ENCODE measurements at places on chromosomes 16 and 17. TPM values are rescaled to one million over a fixed set of nuclear protein-coding genes. Genes with fewer than 3 reads are reported as not detected.

Gene TBC1D26
- total RNA-seq: 2.4 TPM

Gene STAT5A
- total RNA-seq: 67.2 TPM

Gene TPSD1
- total RNA-seq: not detected

Gene KRTAP2-2
- total RNA-seq: not detected

DNA sequence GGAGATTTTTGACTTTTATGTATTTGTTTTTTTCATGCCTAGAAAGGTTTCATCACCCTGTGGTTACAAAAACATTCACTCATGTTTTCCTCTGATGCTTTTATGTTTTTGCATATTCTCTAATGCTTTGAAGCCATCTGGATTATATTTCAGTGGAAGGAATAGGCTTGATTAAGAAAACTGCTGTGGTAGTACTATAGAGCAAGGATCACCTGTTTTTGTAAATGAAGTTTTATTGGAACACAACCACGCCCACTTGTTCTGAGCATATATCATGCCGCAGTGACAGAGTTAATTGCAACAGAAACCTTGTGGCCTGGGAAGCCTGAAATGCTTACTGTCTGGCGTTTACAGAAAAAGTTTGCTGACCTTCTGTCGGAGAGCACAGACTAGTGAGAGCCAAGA lies 11.5 kb downstream of the COX10 start:
- no peak for DNase-seq

GRCh38 chr16:67163164-67163998 lies 1.2 kb upstream of the HSF4 start:
- DNase-seq: no peak

- DNase-seq: no peak
Measured at GRCh38 chr17:48690655-48691054, 31.7 kb downstream of the PRAC1 start.

- DNase-seq: no peak
Measured at GRCh38 chr16:28064706-28065249, 1.3 kb upstream of the GSG1L start.

Gene CPHXL
- not detected for total RNA-seq

Gene PRR35
- not detected for total RNA-seq

Gene C16orf92
- not detected for total RNA-seq

Data from endothelial cell (in vitro differentiated cells).